ENCODE measurements at places on chromosomes 3 and 15. TPM values are rescaled to one million over a fixed set of nuclear protein-coding genes. Genes with fewer than 3 reads are reported as not detected.

The LRRC31 gene
- not detected for polyA plus RNA-seq

GRCh38 chr15:61983081-61983480 is 77.2 kb downstream of the VPS13C start:
- H3K4me3 ChIP-seq, result no peak overlapping the region
- H3K27ac ChIP-seq, result no peak overlapping the region
- DNase-seq, result no peak
- no peaks in the 10 kb centered on the region for H3K27me3 ChIP-seq

- DNase-seq, result no peak
- no peaks in the 10 kb centered on the region for H3K4me1 ChIP-seq
- no peaks in the 10 kb centered on the region for H3K36me3 ChIP-seq
These were observed 66.3 kb downstream of the NEK10 start for GRCh38 chr3:27302891-27303290.

DNA sequence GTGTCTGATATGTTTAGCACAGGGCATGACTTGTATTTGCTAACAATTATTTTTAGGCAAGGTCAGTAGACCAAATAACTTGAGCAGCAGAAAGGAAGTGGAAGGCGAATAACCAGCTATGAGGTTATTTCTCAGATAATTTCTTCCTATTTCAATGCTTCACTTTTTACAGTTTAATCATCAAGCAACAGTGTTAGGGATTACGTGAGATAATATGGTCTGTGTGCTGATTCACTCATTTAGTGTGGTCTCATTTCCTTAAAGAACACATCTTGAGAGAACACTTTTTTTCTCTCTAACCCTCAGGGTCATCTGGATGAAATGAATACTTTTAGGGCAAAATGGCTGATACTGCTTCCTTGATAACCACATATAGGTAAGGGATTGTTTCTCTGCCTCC is 126.0 kb upstream of the CCNL1 start:
- H3K4me3 ChIP-seq, result no peak overlapping the region
- no peak for DNase-seq
- H3K27me3 ChIP-seq, result no peaks in the 10 kb centered on the region
- H3K36me3 ChIP-seq, result no peaks in the 10 kb centered on the region
- no peak overlapping the region for H3K27ac ChIP-seq

GRCh38 chr15:55344206-55344605 is 25.2 kb downstream of the PIGB start:
- H3K27me3 ChIP-seq, result no peaks in the 10 kb centered on the region
- no peaks in the 10 kb centered on the region for H3K36me3 ChIP-seq
- DNase-seq, result no peak
- H3K4me3 ChIP-seq, result no peak overlapping the region

The GOLGA8Q gene
- polyA plus RNA-seq, result 4.6 TPM

The MTMR10 gene
- polyA plus RNA-seq, result 10.7 TPM

The SCN11A gene
- polyA plus RNA-seq, result not detected

- peaks cover 2% of the 10 kb centered on the region for H3K4me1 ChIP-seq
- H3K27me3 ChIP-seq, result no peaks in the 10 kb centered on the region
- DNase-seq, result peak; percentile 78
- no peaks in the 10 kb centered on the region for H3K36me3 ChIP-seq
- no peak overlapping the region for H3K4me3 ChIP-seq
These were observed 35.4 kb downstream of the EHD4 start for GRCh38 chr15:41936649-41937567.

DNA sequence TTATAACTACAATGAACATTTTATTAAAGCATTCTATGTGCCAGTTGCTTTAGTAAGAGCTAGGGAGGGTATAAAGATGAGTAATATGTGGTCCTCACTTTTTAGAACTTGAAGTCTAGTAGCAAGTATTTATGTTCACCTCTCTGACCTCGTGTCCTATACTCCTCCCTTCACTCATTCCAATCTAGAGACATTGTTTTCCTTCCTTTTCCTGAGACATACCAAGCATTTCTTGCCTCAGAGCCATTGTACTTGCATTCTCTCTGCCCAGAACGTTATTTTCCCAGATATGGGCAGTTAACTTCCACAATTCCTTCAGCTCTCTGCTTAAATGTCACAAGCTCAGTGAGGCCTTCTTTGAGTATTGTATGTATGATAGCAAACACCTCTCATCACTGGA is 408.6 kb downstream of the PDCD6IP start:
- H3K4me3 ChIP-seq, result no peak overlapping the region
- DNase-seq, result no peak
- no peaks in the 10 kb centered on the region for H3K27me3 ChIP-seq
- H3K36me3 ChIP-seq, result no peaks in the 10 kb centered on the region

DNA sequence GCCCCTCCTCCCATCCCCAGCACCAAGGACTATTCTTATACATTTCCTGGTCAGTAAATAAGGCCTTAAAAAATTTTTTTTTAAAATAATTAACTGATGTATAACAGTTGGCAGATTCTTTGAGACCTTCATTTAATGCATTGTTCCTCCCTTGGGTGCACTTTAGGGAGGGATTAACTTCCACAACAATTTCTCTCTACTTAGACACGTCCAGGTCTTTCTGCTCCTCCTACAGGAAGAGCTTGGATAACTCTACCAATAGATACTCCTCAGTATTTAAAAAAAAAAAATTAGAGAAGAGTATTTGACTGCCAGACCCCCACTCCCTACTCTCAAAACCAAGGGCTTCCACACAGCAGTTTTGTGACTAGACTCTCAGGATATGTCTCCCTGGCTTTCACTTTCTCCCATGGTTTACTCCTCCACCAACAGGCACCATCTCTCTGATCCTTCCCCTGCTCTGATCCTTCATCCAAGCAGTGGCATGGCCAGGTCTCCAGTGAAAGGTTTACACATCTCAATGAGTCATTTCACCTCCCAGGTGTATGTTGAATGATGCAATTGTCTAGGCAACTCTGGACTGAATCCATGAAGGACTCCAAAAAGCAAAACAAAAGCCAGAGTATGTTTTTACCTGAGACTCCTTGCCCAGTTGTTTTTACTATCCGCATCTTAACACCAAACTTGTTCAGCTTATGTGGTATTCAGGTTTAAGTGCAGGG is 7.4 kb downstream of the ZIC4 start:
- H3K27me3 ChIP-seq, result peaks cover 4% of the 10 kb centered on the region
- no peak overlapping the region for H3K27ac ChIP-seq
- DNase-seq, result no peak

The ATXN7 gene
- 4.1 TPM for polyA plus RNA-seq

DNA sequence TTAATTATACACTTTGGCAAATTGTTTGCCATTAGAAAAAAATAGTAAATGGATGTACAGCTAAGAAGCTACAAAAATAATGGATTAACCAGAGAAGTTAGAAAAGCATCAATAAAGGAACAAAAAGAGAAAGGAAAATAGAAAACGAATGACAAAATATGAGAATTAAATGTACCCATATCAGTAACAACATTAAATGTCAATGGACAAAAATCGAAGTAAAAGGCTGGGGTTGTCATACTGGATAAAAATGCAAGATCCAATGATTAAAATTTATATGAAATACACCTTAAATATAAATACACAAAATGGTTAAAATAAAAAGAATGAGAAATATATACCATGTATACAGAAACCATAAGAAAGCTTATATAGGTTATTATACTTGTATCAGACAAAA is 470.6 kb downstream of the OCA2 start:
- no peaks in the 10 kb centered on the region for H3K27me3 ChIP-seq
- no peak for DNase-seq
- no peak overlapping the region for H3K27ac ChIP-seq
- H3K4me3 ChIP-seq, result no peak overlapping the region

DNA sequence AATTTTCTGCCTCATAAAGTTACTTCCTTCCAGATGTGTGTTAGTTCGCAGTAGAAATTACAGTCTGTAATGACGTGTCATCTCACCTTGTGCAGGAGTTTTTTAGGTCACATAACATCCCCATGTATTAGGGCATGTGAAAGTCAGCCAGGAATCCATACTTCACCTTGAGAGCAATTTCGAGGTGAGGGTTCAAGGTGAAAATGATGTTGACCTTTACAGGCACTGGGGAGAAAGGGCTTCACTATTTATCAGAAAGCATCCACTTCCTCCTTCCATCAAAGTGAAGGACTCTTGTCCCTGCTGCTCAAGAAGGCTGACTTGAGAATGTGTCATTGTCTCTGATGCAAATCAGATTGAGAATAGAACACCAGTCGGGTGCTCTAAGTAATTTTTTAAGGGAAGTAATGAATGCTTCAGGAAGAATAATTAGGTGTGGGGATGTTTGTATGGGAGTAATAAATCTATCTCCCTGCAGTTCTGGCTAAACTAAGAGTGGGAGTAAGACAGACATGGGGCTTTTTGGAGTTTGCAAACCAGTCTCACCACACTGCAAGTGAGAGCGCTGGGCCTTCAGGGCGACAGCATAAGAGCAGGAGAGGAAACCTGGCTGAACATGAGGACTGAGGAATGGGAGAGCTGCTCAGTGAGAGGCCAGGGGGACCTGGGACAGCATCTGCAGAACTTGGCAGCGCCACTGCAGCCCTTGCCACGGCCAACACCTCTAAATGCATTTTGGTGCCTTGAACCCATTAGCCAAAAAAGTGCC is 85.9 kb upstream of the IL12A start:
- no peaks in the 10 kb centered on the region for H3K27me3 ChIP-seq
- H3K4me1 ChIP-seq, result no peaks in the 10 kb centered on the region
- no peak overlapping the region for H3K4me3 ChIP-seq
- peaks cover 4% of the 10 kb centered on the region for H3K36me3 ChIP-seq
- no peak for DNase-seq

GRCh38 chr3:172213904-172214303 is 174.5 kb downstream of the FNDC3B start:
- peaks cover 2% of the 10 kb centered on the region for H3K36me3 ChIP-seq
- peaks cover 7% of the 10 kb centered on the region for H3K4me1 ChIP-seq

DNA sequence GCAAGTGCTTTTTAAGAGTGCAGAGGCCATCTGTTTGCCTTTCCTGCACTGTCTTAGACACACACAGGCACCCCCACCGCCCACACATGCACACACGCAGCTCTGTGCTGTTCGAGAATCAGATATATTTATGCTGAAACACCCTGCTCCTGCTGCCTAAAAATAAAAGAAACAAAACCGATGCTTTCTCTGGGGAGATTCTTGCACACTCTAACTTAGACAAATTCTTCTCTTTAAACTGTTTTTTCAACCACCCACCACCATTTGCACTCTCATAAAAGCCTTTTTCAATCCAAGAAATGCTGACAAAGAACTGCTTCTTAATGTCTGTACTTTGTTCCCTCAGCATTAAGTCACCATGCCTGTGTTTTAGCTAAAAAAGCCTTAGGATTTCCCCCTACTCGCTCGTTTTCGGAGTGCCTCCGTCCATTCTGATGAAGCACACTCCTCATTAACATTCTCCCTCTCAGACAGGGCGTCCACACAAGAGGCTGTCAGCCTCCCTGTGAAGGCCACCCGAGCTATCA is 26.2 kb downstream of the SLC12A8 start:
- H3K36me3 ChIP-seq, result no peaks in the 10 kb centered on the region
- H3K4me3 ChIP-seq, result no peak overlapping the region
- DNase-seq, result no peak
- no peaks in the 10 kb centered on the region for H3K4me1 ChIP-seq

- H3K27me3 ChIP-seq, result no peaks in the 10 kb centered on the region
- H3K27ac ChIP-seq, result no peak overlapping the region
- H3K4me1 ChIP-seq, result no peaks in the 10 kb centered on the region
- no peak for DNase-seq
These were observed 3.3 kb upstream of the ISLR start for GRCh38 chr15:74170071-74170844.

The CLDN18 gene
- 0.50 TPM for polyA plus RNA-seq

DNA sequence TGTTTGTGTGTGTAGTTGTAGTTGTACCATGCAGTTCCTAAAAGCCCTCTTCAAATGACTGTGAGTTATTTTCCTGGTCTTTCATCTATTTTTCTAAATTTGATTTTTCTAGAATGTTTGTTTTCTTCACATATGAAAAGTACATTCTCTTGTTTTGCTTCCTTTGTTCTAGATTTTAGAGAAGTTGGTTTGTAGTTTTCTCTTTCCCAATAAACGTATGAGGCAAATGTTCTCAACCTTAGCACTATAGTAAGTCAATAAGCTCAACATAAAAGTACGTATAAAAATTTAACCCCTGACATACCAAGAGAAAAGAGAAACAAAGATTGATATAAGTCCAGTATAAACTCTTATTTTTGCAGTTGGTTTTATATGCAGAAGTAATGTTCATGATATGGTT is 74.7 kb downstream of the IL1RAP start:
- H3K4me1 ChIP-seq, result peaks cover 2% of the 10 kb centered on the region
- H3K27me3 ChIP-seq, result no peaks in the 10 kb centered on the region
- DNase-seq, result no peak
- no peak overlapping the region for H3K27ac ChIP-seq
- no peaks in the 10 kb centered on the region for H3K36me3 ChIP-seq
- no peak overlapping the region for H3K4me3 ChIP-seq

GRCh38 chr3:177946048-177946447 is 590.2 kb upstream of the KCNMB2 start:
- H3K4me1 ChIP-seq, result no peaks in the 10 kb centered on the region
- no peak overlapping the region for H3K27ac ChIP-seq
- H3K27me3 ChIP-seq, result no peaks in the 10 kb centered on the region
- H3K36me3 ChIP-seq, result no peaks in the 10 kb centered on the region
- H3K4me3 ChIP-seq, result no peak overlapping the region
- no peak for DNase-seq

- H3K36me3 ChIP-seq, result peaks cover 2% of the 10 kb centered on the region
- no peak overlapping the region for H3K4me3 ChIP-seq
- H3K27me3 ChIP-seq, result no peaks in the 10 kb centered on the region
- DNase-seq, result no peak
- H3K27ac ChIP-seq, result no peak overlapping the region
- H3K4me1 ChIP-seq, result no peaks in the 10 kb centered on the region
These were observed 290.0 kb downstream of the ADAMTSL3 start for GRCh38 chr15:83943849-83944404.

DNA sequence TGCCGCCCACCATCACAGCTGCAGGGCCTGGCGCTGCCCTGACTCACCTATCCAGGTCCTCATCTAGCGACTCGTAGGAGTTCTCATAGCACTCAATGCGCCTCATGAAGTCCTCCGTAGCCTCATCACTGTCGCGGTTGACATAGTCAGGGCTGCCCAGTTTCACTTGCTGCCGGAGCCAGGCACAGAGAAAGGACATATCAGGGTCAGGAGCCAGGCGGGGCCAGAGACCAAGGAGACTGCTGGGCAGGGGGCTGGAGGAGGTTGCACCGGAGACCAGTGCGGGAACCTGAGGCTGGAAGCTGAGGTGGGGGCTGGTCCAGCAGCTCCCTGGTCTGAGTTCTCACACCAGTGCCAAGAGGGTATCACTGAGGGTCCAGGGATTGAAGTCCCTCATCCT is 18.2 kb downstream of the PFKFB4 start:
- no peaks in the 10 kb centered on the region for H3K4me1 ChIP-seq
- H3K4me3 ChIP-seq, result no peak overlapping the region
- H3K36me3 ChIP-seq, result peaks cover 4% of the 10 kb centered on the region

- no peak for DNase-seq
- H3K27me3 ChIP-seq, result no peaks in the 10 kb centered on the region
- H3K27ac ChIP-seq, result no peak overlapping the region
- no peak overlapping the region for H3K4me3 ChIP-seq
These were observed 404.9 kb upstream of the ALCAM start for GRCh38 chr3:104961851-104962250.

The CELF6 gene
- polyA plus RNA-seq, result 0.25 TPM
